ENCODE measurements at places on chromosomes 13 and 19.
A peak's percentile ranks its signal among the peaks of the same experiment; 100 is the strongest.

DNA sequence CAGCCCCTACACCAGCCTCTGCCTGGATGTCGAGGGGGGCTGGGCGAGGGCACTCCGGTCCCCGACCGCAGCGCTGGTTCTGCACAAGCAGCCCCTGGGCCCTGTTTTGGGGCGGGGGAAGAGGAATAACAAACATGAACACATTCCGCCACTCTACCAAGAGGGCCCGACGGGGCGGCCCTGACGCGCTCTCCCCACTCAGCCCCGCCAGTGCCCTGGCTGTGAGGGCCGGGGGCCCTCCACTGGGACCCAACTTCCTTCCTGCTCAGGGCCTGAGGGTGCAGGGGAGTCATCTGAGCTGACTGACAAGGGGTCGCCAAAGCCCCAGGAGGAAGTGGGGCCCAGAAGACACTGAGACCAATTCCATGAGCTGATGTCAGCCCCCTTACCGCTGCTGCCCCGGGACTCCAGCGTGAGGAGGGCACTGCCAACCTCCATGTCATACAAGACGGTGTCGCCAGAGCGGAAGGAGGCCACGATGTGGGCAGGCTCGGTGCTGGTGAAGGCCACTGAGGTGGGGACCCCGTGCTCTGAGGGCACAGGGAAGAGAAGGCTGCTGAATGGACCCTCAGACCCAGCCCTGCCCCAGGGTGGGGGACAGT is 5.6 kb upstream of the PRKD2 start:
- no peak for DNase-seq

GRCh38 chr19:15418579-15419412 is at the start of gene AKAP8L:
Gene AKAP8L (minus strand): TSS chr19:15418988. CDS start chr19:15418923, 65 bp downstream.
- DNase-seq = peak; percentile 94

GRCh38 chr13:87677496-87678371 is 6.6 kb downstream of the SLITRK5 start:
- peak; percentile 33 for DNase-seq

DNA sequence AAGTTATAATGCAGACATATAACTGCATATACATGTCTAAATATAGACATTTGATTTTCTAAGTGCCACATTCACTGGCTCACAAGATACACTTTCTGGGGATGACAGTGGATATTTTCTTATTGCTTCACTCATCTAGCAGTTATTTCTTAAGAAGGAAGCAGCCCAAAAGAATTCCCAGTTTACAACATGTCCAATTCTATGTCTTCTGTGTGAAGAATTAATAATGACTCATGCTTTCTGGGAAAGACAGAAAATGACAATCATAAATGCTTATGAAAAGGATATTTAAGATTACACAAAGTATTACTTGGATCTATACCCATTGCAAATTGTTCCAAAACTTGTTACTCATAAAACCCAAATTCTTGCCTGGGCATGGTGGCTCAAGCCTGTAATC is 543.4 kb downstream of the SUCLA2 start:
- no peak for DNase-seq

GRCh38 chr13:22073718-22074117 is 402.8 kb downstream of the FGF9 start:
- no peak for DNase-seq

GRCh38 chr13:33270895-33271538 is 14.5 kb downstream of the STARD13 start:
- DNase-seq = no peak

GRCh38 chr13:24005755-24006281 is 108.5 kb upstream of the C1QTNF9B start:
- DNase-seq = no peak

DNA sequence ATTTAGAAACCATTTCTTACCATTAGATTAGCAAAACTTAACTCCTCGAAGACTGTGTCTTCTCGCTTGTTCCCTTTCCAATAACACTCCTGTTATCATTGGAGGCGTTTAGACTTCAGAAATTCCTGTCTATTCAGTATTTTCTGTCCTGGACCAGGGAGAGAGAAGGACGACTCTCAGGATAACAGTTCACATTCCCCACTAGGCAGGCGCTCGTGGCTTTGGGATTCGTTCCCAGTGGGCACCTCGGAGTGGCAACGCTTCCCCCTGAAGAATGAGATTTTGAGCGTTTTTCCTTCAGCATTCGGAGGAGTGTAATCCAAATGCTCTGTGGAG is 429 bp upstream of the ZNF225 start:
- DNase-seq = no peak
